A172 (cell line): ENCODE measurements at places on chromosomes 2 and 18. TPM values are rescaled to one million over a fixed set of nuclear protein-coding genes. Genes with fewer than 3 reads are reported as not detected.

GRCh38 chr2:23452372-23452771 is 67.4 kb downstream of the KLHL29 start:
- DNase-seq: no peak

DNA sequence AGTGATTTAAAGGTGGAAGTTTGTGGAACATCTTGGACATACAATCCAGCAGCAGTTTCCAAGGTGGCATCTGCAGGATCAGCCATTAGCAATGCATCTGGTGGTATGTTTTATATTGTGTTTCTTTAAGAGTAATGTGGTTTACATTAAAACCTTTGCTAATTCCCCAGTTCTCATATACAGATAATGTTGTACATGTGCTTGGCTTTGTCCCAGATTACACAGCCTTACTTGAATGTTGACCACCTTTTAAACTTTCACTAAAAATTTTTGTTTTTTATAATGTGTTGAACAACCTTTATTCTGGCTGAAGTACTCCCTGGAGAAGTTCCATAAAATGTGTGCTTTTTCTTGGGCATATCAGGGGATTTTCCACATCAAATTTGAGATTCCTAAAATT is 57.5 kb downstream of the MIB1 start:
- DNase-seq: no peak

DNA sequence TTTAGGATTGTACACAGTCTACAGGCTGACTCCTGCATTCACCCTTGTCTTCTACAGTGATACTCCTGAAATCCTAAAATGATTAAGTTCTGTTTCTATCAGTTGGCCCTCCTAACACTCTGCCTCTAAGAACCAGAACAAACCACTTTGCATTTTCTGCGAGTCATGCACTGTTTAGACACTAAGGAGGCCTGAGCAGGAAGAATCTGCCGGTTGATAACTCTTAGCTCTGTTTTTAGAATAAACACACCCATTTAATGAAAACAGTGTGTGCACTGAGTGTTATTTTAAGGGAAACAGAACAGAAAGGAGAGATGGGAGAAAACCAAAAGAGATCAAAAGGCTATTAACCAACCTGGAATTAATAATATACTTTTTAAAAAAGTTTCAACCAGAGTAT is 22.9 kb upstream of the SSB start:
- DNase-seq: peak; percentile 36

DNA sequence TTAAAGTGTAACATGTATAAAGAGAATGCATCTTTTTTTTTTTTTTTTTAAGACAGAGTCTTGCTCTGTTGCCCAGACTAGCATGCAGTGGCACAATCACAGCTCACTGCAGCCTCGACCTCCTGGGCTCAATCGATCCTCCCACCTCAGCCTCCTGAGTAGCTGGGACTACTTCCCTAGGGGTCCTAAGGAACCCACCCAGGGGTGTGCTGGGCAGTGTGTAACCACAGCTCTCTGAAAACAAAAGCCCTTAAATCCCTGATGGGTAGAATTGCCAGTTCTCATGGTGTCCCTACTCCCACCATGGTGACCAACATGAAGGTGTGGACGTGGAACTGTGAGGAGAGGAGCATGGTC is 105.6 kb upstream of the ST3GAL5 start:
- DNase-seq: no peak

- no peak for DNase-seq
These were observed 314 bp upstream of the SSB start for GRCh38 chr2:169798397-169798717.

- no peak for DNase-seq
These were observed 249.2 kb downstream of the NAPG start for GRCh38 chr18:10775026-10775425.

GRCh38 chr18:41873730-41874129 is 81.3 kb upstream of the PIK3C3 start:
- no peak for DNase-seq

DNA sequence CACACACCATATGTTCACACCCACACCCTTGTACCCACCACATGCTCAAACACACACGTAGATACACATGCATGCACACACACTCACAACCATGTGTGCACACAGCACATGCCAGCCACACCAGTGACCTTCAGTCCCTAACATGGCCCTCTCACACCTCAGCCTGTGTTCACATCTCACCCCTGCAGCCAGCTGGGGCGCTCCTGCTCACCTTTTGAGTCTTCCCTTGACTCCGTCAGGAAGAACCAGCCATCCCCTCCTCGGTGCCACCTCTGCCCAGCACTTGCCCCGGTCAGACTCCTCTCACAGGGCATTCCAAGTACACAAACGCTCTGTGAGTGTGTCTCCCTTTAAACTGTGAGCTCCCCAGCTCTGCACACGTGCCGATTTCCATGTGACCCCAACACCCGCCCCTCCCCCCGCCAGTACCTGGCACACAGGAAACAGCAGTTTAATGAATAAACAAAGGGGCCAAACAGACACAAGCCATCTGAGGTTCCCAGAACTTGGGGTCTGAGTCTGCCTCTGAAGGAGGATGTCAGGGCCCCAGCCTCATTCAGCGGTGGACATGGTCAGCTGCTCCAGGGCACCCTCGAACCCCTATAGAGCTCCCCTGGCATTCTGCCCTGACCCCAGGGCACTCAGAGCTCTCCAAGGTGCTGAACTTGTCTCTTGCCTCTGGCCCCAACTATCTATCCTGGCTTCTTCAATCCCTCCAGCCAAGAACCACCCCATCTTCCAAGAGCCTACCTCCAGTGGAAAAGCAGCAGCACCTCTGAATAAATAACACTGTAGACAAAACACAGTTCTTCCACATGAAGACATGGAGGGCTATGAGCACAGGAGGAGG is 252.9 kb downstream of the ATAD2B start:
- DNase-seq: peak; percentile 27

DNA sequence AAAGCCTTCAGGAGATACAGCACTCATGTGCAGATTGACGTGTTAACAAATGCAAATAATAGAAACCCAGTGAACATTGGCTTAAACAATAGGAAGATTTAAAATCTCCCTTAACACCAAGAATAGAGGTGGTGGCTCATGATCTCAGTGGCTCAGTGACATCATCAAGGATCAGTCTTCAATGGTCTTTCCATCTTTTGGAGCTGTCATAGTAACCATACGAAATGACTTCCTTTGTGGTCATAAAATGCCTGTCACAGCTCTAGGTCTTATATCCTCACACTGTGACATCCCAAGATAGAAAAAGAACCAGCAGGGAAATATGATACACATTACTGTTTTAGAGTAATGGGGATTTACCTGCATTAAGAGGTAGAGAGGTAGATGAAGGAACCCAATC is 59.6 kb upstream of the ACKR3 start:
- DNase-seq: no peak

DNA sequence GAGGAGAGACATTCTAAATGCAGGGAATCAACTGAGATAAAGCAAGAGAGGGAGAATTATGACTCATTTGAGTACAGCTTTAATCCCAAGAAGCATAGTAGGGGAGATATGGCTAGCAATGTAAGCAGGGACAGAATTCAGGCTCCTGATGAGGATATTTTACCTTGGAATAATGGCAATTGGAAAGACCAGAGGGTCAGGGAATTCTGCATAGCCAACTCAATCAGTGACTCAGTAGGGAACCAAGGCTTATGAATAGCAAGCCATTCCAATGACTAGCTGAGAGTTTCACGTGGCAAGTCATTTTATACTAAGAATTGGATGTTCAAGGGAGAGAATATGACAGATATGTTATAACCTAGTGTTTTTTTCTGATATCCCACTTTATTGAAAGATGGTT is 563.8 kb upstream of the NETO1 start:
- no peak for DNase-seq

DNA sequence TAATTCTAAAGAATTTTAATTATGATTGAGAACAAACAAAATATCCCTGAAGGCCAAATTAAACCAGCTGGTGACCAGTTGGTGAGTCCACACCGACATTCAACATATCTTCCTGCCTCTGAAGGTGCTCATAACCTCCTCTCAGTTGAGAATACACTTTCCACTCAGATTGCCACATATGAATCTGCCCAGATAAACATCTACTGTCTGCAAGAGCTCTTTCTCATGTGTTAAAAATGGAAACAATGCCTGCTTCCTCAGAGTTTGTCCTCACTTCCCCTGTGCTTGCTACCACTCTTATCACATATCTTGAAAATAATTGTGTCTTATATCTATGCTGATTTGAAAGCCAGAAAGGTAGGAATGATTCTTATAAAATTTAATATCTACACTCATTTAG is 177.7 kb upstream of the GULP1 start:
- no peak for DNase-seq

DNA sequence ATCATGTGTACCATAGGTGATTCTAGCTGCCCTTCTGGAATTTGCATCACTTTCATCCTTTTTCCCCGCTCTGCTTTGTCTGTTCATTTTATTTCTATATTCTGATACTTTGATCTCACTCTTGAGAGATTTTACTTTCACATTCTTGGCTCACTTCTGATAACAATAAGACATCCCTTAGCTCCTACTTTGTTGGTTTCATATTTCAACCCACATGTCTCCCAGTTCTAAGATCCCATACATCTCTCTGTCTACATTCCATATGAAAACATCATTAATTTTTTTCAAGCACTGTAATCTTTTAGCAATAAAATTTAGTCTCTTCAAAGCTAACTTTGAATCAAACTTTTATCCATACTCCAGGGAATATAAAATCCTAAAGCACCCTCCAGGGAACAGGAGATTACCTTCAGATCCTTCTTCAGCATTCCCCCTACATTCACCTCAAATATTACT is 75.6 kb downstream of the COL3A1 start:
- no peak for DNase-seq

DNA sequence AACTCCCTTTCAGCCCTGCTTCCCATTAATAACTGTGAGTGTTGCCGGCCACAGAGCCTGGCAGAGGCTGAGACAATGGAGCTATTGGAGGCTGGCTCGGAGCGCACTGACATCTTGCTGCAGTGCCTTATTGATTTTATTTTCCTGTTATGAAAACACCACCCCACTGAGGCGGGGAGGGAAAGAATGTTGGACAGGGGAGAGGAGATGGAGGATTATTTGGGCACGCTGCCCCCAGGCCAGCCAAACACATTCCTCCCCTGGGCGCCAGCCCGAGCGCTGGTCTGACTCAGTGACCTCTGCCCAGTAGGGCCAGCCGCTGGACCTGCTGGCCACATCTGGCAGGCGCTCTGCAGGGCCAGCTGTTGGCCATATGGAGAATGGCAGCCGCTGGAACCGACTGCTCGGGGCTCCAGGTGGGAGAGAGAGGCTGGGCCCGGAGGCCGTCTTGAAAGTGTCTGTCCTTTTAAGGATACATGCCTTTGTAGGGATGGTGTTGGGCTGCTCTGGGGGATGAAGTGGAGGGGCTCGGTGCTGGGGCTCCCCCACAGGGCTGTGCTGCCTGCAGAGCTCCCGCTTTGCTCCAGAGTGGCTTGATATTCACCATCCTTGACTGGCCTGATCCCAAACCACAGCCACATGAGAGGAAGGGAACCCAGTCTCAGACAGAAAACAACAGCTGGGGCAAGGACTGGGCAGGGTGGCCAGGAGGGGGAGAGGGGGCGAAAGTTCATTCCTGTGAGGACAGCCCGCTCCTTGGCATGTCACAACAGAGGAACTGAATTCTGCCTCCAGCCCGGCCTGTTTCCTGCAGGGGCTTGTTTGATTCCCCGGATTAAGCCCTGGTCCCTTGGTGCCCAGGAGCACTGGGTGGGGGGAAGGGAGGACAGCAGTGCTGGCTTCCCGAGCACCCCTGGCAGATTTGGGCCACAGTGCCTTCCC is 179.0 kb downstream of the KLHL29 start:
- no peak for DNase-seq

DNA sequence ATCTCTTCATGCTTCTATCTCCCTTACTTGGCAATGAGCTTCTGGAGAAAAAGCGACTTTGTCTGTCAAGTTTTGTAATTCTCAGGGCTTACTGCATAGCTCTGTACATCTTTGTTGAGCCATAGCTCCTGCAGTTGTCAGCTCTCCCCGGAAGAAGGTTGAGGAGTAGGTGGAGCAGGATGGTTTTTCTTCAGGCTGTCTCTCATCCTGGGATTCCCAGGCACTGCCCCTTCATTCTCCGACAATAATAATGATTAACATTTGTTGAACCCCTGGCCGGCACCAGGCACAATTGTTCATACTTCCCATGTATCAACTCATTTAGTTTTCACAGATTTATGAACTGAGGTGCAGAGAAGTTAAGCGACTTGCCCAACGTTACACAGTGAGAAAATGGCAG is 23.5 kb upstream of the RHOB start:
- DNase-seq: no peak

- no peak for DNase-seq
These were observed 234.3 kb upstream of the ACVR2A start for GRCh38 chr2:147610496-147611040.

GRCh38 chr2:241390301-241391206 is 34.5 kb downstream of the FARP2 start:
- DNase-seq: no peak

- DNase-seq: no peak
These were observed 184.7 kb downstream of the SMAD7 start for GRCh38 chr18:48766026-48766425.

- DNase-seq: peak; percentile 9
These were observed 170.5 kb downstream of the ZBTB7C start for GRCh38 chr18:48238636-48239035.

DNA sequence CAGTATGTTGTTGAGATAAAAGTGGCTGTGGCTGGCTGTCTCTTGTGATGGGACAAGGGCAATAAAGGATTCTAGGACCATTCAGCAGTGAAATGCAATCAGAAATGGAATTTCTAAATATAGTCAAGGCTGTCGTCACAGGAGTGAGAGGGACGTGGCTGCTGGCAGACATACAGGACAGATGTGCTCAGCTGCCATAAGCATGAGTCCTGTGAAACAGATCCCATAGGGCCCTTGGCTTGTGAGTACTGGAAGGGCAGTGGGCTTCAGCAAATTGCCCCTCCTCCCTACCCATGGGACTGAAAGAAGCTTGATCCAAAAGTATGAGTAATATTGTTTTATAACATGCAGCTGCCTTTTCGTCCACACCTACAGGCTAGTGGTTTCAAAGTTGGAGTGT is 4.2 kb upstream of the CNNM3 start:
- no peak for DNase-seq

- no peak for DNase-seq
These were observed 83.2 kb upstream of the GALNT5 start for GRCh38 chr2:157174321-157174720.

GRCh38 chr2:224645722-224646121 is 60.6 kb upstream of the CUL3 start:
- DNase-seq: no peak

The FIGN gene
- 2.0 and 2.2 TPM in 2 replicates for total RNA-seq

The IL1A gene
- total RNA-seq: 0.05 TPM in 1 of 2 replicates, not detected in the other

The SLC40A1 gene
- 1.2 and 1.4 TPM in 2 replicates for total RNA-seq

The CRYGD gene
- total RNA-seq: not detected in 2 replicates

The ZC3H15 gene
- 114 and 120 TPM in 2 replicates for total RNA-seq

The LAMA1 gene
- total RNA-seq: 4.4 and 7.2 TPM in 2 replicates

The CPO gene
- not detected in 2 replicates for total RNA-seq

The PLCL1 gene
- total RNA-seq: not detected in 2 replicates

The PHLPP1 gene
- total RNA-seq: 6.4 and 7.9 TPM in 2 replicates

The SNORC gene
- 0.17 and 0.86 TPM in 2 replicates for total RNA-seq

The REG3A gene
- total RNA-seq: not detected in 2 replicates

The CNDP1 gene
- total RNA-seq: not detected in 2 replicates

The RAX gene
- total RNA-seq: not detected in 2 replicates

The LRP2 gene
- total RNA-seq: not detected in 2 replicates
